ENCODE measurements at places on chromosomes 2 and 18.
A peak's percentile ranks its signal among the peaks of the same experiment; 100 is the strongest.

GRCh38 chr2:188609321-188610049 lies 317.8 kb downstream of the GULP1 start:
- no peak for DNase-seq

DNA sequence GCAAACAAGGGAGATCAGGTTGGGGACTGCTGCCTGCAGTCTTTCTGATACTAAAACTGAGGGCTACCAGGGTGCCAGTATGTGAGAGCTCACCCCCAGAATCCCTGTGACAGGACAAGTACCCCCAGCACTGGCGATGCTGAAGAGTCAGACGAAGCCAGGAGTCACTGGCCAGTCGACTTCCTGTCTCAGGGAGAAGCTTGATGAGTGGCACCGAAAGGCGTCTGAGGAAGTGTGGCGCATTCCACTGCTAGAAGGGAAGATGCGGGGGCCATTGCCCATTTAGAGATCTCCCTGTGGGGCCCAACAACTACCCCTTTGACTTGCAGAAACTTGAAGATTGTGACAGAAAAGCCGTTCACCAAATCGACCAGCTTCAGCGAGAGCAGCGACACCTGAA lies 22.0 kb downstream of the MXD1 start:
- no peak for DNase-seq

DNA sequence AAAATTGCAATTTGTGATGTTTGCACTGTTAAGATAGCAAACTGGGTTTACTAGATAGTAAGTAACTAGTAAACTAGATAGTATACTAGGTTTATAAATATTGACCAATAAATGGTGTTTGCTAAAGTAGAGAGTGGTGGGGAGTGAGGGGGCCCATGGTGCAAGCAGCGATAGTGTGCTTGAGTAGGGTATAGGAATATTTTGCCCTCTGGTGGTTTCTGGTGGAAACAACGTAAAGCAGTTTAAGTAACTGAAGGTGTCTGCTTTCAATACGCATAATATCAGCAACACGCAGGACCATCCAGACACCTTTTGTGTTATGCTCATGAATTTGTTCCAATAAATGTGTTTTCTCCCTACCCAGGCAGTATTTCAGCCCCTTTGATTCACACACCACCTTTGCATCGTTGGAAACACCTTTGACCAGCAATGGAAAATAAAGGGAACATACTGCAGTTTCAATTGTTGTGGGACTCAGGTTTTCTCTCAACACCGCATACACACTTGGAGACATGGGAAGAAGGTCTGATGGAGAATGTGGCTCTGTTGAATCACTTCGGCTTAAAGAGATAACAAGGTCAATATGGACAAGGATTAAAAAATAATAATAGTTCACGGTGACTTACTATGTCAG lies 16.7 kb upstream of the STAT1 start:
- peak; percentile 46 for DNase-seq

- no peak for DNase-seq
Measured at GRCh38 chr2:70574618-70575017, 21.0 kb upstream of the TGFA start.

GRCh38 chr2:235849489-235849888 lies 318.7 kb downstream of the GBX2 start:
- no peak for DNase-seq

DNA sequence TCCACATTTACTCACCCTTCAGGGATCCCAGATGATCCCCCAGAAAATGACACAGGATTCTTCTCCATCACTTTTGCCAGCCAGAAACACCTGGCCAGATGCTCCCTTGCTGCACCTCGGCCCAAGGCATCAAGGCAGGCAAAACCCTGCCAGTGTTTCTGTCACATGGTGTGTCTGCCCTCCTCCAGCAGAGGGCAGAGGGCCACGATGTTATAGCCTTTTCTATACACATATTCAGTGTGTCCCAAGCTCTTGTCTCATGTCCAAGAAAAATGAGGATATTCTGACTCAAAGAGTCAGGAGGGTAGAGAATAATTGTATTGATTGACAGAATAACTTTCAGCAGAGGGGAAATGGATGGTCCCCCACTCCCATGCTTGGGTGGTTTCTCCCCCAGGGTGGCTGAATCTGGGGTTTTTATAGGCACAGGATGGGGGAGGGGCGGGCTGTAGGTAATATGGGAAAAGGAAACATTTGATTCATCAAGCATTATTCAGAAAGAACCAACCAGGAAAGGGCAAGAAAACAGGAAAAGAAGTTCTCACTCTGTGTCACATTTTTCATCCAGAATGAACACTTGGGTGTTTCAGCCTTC lies 933.9 kb downstream of the TRIB2 start:
- DNase-seq = no peak

DNA sequence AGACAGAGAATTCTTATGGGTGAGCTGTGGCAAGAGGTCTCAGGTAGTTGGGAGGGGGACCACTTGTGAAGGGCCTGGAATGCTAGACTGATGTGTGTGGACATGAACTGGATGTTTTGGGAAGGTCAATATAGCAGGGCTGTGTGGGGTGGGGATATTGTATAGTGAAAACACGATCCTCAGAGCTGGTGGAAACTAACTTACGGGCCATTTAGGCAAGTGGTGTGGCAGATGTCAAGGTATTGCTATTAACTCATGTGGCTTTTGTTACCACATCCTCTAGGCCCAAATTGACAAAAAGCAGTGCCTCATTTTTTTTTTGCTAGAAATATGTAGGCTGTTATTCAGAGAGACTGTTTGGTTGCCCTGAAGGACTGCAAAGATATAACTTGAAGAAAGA lies 8.0 kb upstream of the GALNT1 start:
- no peak for DNase-seq

DNA sequence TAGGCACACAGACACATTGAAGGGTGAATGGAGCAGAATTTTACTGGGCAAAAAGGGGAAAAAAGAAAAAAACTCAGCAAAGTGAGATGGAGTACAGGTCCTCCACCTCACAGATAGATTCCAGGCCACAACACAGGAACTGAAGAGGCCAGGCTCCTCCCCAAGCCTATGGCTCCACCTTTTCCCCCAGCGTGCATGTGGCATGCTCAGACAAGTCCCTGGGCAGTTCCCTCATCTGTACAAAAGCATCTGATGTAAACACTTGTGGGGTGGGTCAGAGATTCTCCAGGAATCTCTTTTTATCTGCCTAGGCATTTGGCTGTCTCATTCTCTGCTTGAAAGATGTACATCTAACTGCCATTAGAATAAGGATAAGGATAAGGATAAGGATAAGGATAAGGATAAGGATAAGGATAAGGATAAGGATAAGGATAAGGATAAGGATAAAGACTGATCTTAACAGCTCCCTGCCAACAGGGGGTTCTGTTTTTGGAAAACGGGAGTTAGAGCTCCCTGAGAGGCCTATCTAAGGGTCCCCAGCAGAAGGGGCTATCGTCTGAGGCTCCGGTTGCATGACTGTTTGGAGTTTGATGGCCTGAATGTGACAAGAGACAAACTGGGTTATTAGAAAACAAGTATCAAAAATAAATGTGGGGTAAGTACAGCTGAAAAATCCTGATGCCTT lies 17.2 kb upstream of the ASXL3 start:
- DNase-seq = peak; percentile 45

Measured in GDM1 (cell line).